CD4-positive, alpha-beta T cell treated with Interleukin-6 for 4 hours (primary cell): ENCODE measurements at places on chromosomes 16 and 17.

GRCh38 chr17:18993905-18994526, 10.5 kb downstream of the FAM83G start:
- DNase-seq = no peak

DNA sequence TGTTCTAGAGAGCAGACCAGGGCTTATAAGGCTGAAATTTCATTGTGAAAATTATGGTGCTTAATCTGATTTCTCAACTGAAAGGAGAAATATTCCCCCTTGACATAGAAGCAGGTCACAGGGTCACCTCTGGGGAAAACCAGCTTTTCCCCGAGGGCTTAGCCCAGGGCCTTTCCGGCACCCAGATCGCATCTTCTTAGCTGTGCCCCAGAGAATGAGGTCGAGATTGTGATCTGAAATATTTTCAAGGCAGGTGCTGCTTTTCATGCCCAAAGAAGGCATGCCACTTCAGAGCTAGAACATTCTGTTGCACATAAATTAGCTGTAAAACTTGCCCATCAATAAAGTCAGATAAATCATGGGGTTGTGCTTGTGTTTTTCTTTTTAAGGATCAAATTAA, 25.4 kb upstream of the ARHGAP17 start:
- DNase-seq = no peak

DNA sequence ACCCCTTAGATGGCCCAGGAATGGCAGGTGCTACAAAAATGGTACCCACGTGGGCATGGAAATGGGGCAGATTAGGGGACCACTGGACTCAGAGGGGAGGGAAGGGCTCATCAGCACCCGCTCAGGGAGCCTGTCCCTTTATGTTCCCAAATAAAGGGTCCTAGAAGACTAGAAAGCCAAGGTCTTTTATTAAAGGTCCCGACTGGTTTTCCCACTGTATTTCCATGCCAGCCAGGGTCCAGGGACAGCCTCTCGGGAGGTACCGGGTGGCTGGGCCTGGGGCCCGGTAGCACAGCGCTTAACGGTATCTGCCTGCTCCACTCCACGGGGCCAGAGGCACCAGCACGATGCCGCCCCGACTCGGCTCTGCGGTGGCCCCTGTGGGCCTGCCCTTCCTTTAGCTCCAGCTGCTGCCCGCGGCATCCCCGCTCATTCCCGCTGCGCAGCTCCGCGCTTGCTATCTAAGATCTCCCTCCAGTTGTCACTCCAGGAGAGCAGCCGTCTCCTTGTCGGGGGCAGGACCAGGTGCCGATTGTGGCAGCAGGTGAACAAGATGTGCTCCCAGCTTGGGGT, 1.4 kb downstream of the NT5C start:
- no peak for DNase-seq

- DNase-seq = no peak
These were observed 19.5 kb downstream of the HLF start for GRCh38 chr17:55284001-55284884.

- DNase-seq = no peak
These were observed at the start of gene CDH5 for GRCh38 chr16:66366433-66367299. CDH5 (plus strand) TSS chr16:66366691; CDS start chr16:66379338, 12,647 bp downstream.

DNA sequence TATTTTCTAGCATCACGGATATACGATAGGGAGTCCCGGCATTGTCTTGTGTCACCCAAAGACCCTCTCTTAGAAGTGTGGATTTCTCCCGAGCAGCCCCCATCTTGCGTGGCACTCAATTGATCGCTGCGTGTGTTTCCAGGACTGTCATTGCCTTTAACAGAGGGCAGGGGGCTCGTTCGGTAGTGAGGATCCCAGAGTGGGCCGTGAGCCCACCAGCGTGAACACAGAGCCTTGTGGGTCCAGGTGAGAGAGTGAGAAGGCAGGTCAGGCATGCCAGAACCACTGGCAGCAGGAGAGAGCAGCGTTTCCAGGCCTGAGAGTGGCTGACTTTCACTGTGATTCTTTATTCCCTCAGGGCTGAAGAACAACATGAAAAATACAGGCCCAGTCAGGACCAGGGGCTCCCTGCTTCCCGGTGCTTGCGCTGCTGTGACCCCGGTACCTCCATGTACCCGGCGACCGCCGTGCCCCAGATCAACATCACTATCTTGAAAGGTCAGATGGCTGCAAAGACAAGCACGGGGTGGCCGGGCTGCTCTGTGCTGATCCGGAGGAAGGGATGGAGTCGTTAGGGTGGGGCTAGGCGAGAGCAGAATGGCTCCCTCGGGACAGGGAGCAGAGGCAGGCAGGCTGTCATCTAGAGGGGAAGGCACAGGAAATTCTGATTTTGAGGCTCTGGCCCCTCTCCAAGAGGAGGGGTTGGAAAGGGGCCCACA, 22.4 kb downstream of the C1QTNF1 start:
- DNase-seq = no peak

- DNase-seq = no peak
These were observed 33.6 kb downstream of the SEC14L5 start for GRCh38 chr16:4991754-4992153.

DNA sequence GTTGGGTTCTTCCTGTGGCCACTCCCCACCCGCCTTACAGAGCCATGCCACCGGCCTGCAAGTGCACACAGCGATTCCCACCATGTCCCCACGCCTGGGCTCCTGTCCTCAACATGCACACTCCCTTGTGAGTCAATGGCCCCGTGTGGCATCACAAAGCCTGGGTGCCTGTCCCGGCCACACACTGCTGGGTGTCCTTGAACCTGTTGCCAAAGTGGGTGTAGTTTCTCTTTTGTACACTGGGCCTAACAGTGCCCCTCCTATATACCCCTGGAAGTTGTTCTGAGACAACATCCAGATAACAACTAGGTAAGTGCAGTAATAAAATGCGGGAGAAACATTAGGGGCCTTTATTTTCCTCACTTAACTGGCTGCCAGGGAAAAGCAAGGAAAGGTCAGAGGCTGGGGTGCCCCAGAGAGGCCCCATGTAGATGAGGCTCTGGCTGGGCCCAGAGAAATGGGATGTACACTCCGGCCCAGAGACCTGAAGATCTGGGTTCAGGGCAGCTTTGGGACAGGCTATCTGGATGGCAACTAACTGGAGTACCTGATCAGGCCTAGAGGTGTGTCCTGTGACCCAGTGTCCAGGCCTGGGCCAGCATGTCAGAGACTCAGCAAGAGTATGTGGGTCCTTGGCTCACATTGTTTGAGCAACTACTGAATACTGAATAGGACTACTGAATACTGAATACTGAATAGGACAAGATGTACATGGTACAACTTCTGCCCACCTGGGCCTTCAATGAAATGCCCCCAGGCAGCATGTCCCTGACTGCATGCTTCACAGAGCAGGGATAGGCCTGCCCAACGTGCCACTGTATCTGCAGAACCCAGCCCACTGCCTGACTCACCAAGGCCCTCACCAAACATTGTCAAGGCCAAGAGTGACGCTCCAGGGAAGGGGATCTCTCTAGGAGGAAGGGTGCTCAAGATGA, 8.3 kb downstream of the ABCC3 start:
- DNase-seq = no peak

DNA sequence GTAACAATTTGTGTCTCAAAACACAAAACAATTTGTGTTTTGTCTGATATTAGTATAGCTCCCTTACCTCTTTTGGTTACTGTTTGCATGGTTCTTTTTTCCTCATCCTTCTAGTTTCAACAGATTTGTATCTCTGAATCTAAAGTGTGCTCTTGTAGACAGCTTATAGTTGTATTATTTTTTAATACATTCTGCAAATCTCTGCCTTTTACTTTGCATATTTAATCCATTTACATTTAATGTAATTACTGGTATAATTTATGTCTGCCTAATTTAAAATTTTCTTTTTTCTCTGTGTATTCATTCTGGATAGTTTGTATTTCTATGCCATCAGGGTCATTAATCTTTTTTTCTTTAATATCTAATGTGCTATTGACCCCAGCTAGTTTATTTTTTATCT, 9.9 kb upstream of the GNAO1 start:
- no peak for DNase-seq

DNA sequence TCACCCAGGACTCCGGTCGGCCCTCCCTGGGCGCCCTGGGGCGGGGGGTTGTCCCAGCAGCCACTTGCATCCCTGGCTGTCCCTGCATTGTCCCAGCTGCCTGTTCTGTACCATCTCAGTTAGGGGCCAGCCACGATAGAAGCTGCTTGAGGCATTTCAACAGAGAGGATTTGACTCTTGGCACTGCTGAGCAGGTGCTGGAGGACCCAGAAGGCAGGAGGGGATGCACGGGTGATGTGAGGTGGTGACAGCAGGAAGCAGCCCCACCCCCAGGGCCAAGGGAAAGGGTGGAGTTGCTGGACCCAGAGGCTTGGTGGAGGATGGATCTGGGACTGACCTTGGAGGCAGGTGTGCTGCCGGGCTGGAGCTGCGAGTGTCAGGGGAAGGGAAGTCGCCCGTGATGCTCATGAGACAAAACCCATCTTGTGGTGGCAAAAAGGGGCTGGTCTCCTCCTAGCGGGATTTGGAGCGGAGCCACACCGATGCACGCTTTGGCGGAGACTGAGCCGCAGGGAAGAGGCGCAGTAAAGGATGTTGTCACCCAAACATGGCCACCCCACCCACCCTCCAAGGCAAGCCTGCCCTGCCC, 188.0 kb upstream of the GSE1 start:
- DNase-seq = no peak

- no peak for DNase-seq
These were observed 67.9 kb downstream of the TNRC6C start for GRCh38 chr17:78026381-78026780.

DNA sequence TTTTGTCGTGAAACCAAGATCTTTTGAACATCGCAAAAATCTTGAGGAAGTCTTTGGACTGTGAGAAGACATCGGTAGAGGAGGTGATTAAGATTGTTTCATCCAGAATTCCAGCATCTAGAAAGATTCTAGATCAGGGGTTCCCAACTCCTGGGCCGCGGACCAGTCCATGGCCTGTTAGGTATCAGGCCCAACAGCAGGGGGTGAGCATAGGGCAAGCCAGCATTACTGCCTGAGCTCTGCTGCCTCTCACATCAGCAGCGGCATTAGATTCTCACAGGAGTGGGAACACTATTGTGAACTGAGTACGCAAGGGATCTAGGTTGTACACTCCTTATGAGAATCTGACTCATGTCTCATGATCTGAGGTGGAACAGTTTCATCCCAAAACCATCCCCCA, 600.6 kb upstream of the CDH11 start:
- no peak for DNase-seq

GRCh38 chr16:69483611-69484010, 59.2 kb downstream of the CYB5B start:
- DNase-seq = no peak

DNA sequence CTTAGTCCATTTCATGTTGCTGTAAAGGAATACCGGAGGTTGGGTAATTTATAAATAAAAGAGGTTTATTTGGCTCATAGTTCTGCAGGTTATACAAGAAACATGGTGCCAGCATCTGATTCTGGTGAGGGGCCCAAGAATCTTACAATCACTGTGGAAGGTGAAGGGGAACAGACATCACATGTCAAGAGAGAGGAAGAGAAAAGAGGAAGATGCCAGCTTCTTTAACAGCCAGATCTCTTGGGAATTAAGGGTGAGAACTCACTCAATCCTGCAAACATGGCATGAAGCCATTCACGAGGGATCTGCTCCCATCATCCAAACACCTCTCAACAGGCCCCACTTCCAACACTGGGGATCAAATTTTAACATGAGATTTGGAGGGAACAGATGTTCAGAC, 49.5 kb downstream of the BMERB1 start:
- no peak for DNase-seq
